ENCODE measurements at places on chromosomes 11 and 22.

- DNase-seq, result no peak
Measured at GRCh38 chr11:69974528-69974927, 103.6 kb upstream of the ANO1 start.

- DNase-seq, result no peak
Measured at GRCh38 chr22:33553493-33553892, 366.8 kb downstream of the LARGE1 start.

DNA sequence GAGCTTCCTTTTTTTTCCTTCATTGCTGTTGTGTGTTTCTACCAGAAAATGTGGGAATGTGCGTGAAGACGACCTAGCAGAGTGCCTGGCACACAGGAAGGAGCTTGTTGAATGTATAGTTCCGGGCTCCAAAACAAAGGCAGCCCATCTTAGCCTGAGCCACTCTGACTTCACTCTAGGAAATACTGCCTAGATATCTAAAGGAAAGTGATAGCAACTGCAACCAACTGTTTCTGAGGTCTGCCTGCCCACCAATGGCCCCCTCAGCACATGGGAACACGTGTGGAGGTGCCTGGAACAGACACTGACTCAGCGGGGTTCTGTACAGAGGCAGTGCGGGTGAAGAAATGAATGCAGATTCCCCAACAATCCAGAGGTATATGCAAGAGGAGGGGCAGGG, 14.7 kb upstream of the XBP1 start:
- DNase-seq, result no peak

GRCh38 chr11:116541460-116541859, 231.3 kb downstream of the BUD13 start:
- DNase-seq, result no peak

- DNase-seq, result no peak
Measured at GRCh38 chr11:23423656-23424055, 563.4 kb upstream of the CCDC179 start.

- DNase-seq, result no peak
Measured at GRCh38 chr11:19635332-19635731, 77.3 kb upstream of the NAV2 start.

GRCh38 chr22:50703726-50704509, 31.3 kb downstream of the SHANK3 start:
- DNase-seq, result no peak

- no peak for DNase-seq
Measured at GRCh38 chr11:107266455-107266854, 191.2 kb downstream of the CWF19L2 start.

DNA sequence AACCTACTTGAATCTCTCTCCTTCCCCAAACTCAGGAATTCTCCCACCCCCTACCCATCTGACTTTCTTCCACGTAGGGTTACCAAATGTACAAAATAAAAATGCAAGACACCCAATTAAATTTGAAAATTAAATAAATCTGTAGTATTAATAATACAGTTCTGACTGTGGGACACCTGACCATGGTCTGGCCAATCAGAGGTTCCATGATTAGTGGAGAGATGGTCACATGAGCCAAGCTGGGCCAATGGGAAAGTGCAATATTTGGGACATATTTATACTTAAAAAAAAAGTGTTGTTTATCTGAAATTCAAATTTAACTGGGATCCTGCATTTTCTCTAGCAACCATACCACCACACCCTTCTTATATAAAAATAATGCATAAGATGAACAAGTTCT, 29.8 kb upstream of the ASPHD2 start:
- DNase-seq, result no peak

- no peak for DNase-seq
Measured at GRCh38 chr11:36899800-36900199, 301.8 kb upstream of the RAG2 start.

GRCh38 chr22:23415490-23415851, 164.6 kb downstream of the IGLL1 start:
- DNase-seq, result no peak

DNA sequence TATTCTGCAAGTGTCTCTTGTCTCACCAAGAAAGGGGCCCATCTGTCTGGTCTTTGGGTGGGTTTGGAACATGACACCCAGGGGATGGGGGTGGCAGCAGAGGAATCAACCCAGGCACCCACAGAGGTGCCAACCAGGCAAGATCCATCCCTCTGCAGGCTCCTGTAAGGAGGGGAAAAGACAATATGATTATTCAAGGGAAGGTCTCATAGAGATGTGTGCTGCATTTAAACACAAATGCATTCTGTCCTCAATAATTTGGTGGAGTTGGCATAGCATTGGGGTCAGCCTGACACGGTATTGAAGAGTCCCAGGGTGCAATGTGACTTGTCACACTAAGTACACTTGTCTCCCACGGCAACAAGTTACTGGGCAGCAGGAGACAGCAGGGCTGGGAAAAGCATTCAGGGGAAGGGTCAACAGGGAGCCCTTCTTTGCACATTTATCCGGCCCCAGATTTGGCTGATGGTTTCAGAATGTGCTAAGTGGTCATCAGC, 33.1 kb upstream of the SPON1 start:
- no peak for DNase-seq

- peak; percentile 71 for DNase-seq
Measured at GRCh38 chr11:117180661-117181585, 2.4 kb downstream of the SIDT2 start.

- no peak for DNase-seq
Measured at GRCh38 chr11:1342946-1343345, 33.5 kb upstream of the TOLLIP start.

DNA sequence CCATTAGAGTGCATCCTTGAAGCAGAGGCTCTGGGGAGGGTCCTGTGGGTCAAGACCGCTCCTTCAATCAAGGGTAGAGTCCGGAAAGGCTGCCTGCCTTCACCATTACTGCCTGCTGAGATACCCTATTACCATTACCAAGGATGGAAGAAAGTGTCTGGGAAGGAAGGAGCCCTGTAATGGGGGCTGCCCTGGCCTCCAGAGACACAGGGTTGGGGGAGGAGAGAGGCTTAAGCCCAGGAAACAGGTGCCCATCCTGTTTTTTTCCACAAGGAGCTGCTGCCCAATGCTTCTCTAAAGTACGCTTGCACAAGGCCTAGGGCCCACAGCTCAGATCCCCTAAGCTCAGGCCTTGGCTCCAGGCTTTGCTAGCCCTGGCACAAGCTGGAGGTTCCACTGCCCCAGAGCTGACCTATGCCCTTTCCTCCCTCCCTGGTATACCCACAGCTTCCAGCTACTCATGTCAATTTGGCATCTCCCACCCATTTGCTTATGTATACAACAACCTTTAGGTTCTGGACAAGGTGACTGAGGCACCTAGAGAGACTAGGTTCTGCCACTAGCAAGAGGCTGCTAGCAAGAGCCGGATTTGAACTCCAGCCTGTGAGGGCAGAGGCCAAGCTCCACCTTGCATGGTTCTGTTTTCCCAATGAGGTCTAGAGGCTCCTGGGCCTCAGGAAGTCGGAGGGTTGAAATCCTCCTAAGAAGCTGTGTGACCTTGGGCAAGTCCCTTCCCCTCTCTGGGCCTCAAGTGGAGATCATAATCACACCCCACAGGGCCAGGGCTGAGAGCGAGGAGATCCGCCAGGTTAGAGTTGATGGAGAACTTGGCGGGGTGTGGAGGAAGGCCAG, 1.5 kb upstream of the PLCB3 start:
- no peak for DNase-seq

DNA sequence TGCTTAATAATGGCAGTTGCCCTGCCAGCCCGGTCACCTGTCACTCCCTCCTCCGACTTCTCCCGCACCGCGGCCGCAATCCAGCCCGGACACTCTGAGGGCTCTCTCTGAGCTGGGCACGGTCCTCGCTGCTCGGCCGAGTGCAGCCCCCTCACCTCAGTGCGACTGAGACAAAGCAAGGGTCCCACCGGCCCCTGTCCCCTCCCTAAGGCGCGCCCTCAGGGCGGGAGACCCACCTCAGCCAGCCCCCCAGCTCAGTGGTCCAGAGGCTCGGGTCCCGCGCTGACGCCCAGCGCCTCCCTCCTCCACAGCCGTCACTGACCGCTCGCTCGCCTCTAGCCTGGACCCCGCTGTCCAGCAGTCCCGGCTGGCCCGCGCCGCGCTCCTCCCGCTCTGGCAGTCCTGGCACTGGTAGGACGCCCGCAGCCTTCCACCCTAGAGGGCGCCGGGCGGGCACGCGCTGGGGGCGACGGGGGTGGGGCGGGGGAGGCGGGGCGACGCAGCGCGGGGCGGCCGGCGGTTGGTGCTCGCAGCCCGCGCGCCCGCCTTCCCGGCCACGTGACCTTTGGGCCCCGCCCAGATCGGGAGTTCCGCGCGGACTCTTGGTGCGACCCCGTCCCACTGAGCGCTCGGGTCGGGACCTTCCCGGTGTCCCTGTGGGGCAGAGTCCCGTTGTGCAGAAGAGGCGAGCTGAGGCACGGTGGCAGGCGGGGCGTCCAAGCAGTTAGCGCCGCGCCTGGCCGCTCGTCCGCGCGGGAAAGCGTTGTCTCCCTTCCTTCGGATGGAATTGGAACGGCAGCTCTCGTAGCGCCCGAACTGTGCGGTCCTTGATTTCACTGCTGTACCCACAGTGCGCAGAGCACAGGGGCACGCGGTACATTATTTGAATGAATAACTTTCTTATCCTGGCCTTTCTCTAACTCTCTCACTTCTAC, 7.8 kb upstream of the L3MBTL2 start:
- DNase-seq, result peak; percentile 90

- DNase-seq, result peak; percentile 75
Measured at GRCh38 chr22:37231406-37232139, 12.5 kb downstream of the RAC2 start.

DNA sequence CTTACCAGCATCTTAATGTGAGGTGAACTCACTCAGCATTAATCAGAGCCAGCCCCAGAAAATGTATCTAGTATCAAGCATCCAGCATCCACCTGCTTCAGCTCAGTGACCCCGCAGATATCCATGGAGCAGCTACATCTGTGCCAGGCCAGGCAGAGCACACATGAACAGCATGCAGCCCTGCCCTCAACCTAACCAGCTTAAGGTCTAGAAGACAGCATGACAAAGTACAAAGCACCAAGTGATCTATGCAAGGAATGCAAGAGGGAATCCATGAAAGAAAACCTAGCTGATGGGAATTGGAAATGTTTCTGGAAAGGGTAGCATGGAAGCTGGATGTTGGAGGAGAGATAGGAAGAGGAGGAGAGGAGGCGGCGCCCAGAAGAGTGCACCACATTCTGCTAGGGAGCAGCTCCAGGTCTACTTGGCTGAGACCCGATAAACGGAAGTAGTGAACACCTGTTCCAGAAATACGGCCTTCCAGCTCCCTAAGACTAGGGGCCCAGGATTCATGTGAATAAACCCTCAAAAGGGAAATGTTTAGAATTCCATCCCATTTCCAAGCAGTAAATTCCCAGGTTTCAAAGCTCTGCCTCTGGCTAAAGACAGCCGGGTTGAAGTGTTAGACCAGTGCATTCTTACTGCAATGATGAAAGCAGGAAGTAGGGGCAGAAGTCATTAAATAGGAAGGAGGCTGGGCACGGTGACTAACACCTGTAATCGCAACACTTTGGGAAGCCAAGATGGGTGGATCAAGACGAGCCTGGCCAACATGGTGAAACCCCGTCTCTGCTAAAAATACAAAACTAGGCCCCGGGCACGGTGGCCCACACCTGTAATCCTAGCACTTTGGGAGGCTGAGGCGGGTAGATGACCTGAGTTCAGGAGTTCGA, 23.5 kb upstream of the L3MBTL2 start:
- no peak for DNase-seq
